Bronchial epithelial cell (primary cell): ENCODE measurements at places on chromosomes 4 and X. TPM values are rescaled to one million over a fixed set of nuclear protein-coding genes. Genes with fewer than 3 reads are reported as not detected.
A peak's percentile ranks its signal among the peaks of the same experiment; 100 is the strongest.

DNA sequence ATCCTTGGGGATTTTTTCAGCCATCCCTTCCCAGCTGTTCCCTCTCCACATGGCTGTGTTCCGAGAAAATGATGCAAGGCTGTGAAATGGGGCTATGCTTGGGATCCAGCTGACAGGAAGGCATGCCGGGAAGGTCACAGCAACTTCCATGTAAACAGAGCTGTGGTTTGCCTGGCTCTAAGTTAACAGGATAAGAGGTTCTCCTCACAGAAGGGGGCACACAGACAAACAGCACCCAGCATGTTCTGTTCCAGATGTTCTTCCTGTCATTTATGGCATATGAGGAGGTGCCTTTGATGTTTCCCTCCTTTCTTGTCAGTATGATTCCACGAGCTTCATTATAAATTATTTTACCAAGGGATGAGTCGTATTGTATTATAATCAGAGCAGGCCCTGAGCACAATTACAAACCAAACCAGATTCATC, 220.7 kb downstream of the ANTXR2 start:
- DNase-seq: no peak

GRCh38 chr4:185112104-185112503, 31.0 kb upstream of the SLC25A4 start:
- peak; percentile 94 for DNase-seq

- DNase-seq: peak; percentile 81
These were observed 95.9 kb upstream of the RPS6KA3 start for GRCh38 chrX:20362268-20363267.

GRCh38 chrX:38438321-38438720, 85.9 kb downstream of the OTC start:
- DNase-seq: no peak

DKK2 gene
- total RNA-seq: 0.26 TPM in 1 of 2 replicates, not detected in the other

- DNase-seq: no peak
These were observed 59.2 kb upstream of the TMEM164 start for GRCh38 chrX:109943740-109944092.

GRCh38 chrX:109732017-109732801, 848 bp downstream of the ACSL4 start:
- DNase-seq: peak; percentile 72

SSX1 gene
- total RNA-seq: not detected in 2 replicates

DNA sequence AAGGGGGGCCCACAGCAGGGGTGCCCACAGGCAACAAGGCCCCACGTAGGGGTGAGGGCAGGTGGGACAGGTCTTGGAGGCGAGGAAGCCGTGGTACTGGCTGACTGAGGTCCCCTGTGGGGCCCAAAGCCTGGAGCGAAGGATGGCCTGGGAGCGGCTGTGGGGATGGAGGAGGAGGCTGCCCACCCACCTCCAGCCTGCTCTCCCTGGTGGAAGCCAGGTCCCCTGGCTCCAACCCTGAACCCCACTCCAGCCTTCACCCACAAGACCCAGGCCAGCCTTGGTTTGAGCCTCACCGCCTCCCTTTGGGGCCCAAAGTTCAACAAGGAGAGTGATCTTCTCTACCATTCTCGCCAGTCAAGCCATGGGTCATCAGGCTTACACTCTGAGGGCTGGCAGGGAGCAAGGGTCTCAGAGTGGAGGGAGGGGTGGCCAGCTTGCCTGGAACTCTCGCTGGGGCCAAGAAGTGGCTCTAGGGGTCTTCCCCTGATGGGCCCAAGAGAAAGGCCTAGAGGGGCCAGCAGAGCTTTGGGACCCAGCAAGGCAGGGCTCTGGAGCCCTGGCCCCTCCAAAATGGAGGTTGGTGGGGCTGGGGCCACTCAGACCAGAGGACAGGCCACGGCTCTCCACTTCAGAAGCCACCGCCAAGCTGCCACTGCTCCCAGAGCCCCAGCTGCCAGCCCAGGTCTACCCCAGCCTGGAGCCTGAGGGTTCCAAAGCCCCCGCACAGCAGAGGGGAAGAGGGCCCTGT, 5.0 kb downstream of the PNCK start:
- DNase-seq: no peak

- DNase-seq: no peak
These were observed 105.8 kb downstream of the FAT4 start for GRCh38 chr4:125420526-125420925.

DNA sequence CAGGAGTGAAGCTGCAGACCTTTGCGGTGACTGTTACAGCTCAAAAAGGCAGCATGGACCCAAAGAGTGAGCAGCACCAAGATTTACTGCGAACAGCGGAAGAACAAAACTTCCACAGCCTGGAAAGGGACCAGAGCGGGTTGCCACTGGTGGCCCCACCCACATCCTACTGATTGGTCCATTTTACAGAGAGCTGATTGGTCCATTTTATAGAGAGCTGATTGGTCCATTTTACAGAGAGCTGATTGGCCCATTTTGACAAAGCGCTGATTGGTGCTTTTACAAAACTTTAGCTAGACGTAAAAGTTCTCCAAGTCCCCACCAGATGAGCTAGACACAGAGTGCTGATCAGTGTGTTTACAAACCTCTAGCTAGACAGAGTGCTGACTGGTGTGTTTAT, 134.2 kb upstream of the FRG1 start:
- DNase-seq: no peak

DNA sequence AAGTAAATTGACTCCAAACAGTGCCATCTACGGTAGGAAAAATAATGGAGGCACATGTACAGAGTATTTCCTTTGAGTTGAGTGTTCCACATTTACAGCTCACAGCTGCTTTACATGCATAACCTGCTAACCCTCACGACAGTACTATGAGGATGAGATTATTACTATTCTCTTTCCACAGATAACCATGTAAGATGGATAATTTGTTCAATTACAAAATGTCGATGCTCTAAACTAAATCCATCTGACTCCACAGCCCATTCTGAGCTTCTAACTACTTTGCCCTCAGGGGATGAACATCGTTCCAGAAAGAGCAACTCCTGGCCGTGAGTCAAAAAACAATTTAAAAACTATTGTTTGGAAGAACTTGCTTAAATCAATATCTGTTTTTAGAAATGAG, 330.4 kb upstream of the NWD2 start:
- no peak for DNase-seq

DNA sequence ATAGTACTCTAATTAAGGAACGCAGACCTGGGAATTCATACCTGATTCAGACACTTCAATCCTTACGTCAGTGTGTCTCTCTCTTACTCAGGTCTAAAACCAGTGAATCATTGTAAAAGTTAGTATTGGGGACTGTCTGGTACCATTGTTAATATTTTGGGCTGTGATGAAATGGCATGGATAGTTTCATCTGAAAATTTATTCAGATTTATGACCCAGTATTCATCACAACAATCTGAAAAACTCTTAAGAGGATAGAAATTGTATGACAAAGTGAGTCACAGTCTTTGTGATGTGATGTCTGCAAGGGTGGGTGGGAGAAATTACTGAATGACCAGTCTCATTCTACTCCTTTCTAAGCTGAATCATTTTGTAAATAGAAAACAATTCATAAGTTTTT, 10.3 kb downstream of the FGF2 start:
- peak; percentile 86 for DNase-seq

GRCh38 chrX:9874483-9874882, 88.3 kb downstream of the SHROOM2 start:
- DNase-seq: peak; percentile 75

DNA sequence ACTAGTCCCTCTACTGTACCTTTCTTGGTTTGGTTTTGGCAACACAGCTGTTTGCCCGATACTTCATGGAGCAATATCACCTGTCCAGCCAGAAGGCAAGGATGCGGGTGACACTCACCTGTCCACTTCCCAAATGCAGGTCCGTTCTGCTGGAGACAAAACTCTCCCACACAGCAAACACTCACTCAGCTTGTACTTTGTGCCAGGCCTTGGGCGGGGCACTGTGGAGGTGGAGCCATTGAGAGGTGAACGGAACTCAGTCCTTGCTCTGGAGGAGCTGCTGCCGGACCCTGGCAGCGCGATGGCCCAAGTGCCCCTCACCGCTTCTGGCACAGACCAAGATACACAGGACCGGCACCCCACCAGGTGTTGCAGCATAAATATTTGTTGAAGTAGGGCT, 15.3 kb upstream of the HMGB3 start:
- no peak for DNase-seq

DNA sequence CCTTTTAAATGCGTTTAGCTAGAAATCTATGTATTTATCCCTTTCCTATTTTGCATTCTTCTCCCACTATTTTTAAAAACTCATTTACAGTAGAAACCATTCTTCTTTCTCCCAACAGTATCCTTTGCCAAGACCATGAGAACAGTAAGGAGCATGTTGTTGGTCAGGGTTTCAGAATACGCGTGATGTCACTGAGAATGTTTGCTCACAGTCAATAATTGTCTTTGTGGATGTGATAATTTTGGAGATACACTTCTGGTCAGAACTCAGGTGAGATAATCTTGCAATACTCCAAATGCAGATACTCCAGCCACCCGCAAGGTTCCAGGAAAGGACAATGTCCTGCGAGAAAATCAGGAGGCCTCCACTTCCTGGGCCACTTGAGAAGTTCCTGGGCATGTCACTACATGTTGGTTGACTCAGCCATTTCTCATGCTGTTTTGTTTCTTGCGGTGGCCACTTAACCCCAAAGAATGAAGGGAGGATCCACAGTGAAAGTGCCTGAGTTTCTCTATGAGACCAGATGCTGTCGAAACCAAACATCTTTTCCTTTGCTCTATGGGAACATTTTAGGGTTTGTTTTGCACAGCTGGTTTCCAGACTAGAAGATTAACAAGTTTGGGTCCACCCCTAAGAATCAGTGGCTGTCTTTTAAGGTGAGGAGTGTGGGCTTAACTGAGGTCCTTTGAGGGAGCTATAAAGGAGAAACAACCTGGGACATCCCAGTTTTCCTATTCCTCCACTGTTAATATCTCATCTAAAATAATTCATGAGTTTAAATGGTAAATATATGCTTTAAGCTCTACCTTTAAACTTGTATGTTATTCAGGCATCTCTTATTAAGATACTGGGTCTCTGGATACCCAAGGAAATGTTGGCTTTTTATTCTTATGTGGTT, 116.0 kb downstream of the SOWAHB start:
- peak; percentile 100 for DNase-seq

GRCh38 chr4:119692001-119692400, 63.4 kb upstream of the PDE5A start:
- peak; percentile 12 for DNase-seq

GRCh38 chr4:131063878-131064277, 1967.9 kb downstream of the C4orf33 start:
- DNase-seq: no peak

DNA sequence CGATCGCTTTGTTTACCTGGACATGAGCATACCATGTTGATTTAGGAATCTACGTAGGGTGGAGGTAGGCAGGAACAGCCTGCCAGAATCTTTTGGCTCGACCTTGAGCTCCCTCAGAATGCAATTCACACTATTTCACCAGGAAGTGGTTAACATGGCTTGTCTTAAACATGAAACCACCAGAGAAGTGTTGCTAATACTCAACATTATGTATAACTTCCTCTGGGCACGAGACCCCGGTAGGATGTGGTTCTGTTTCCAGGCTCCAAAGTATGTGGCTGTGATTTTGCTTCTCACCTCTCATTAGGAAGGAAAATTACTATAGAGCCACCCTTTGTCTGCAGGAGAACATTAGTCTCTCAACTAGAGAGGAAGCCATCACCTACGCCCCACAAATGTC, 59.0 kb upstream of the VCX3B start:
- peak; percentile 29 for DNase-seq
